ENCODE measurements at places on chromosomes 3 and 15.

- H3K27me3 ChIP-seq: no peaks in the 10 kb centered on the region
- H3K36me3 ChIP-seq: peaks cover 11% of the 10 kb centered on the region
- peak overlapping the region; percentile 64 for H3K4me3 ChIP-seq
- no peak overlapping the region for H3K27ac ChIP-seq
- peaks cover 9% of the 10 kb centered on the region for H3K4me1 ChIP-seq
Measured at GRCh38 chr3:110965976-110966375, 105.6 kb upstream of the NECTIN3 start.

- no peak overlapping the region for H3K4me3 ChIP-seq
- no peak for DNase-seq
- no peaks in the 10 kb centered on the region for H3K27me3 ChIP-seq
- peaks cover 18% of the 10 kb centered on the region for H3K4me1 ChIP-seq
- peaks cover 8% of the 10 kb centered on the region for H3K36me3 ChIP-seq
Measured at GRCh38 chr15:64619880-64620839, 155.2 kb downstream of the RBPMS2 start.

DNA sequence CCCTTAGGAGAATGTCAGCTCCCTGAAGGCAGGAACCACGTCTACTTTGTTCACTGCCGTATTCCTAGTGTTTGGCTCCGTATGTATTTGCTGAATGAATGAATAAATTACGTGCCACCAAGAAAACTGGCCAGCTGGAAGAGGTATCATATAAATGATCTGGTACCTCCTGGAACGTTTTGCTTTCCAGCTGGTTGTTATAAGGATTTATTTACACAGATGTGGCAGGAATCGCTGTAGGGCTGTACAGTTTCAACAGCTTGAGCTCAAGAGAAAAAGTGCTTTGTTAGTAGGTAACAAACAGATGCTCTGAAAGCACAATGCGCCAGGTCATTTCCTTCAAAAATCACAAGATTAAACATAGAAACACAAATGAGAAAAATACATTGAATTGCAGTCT lies 108.8 kb upstream of the ATP2B2 start:
- H3K27me3 ChIP-seq: peaks cover 6% of the 10 kb centered on the region
- no peak for DNase-seq
- H3K4me1 ChIP-seq: no peaks in the 10 kb centered on the region
- H3K4me3 ChIP-seq: no peak overlapping the region
- H3K27ac ChIP-seq: no peak overlapping the region

DNA sequence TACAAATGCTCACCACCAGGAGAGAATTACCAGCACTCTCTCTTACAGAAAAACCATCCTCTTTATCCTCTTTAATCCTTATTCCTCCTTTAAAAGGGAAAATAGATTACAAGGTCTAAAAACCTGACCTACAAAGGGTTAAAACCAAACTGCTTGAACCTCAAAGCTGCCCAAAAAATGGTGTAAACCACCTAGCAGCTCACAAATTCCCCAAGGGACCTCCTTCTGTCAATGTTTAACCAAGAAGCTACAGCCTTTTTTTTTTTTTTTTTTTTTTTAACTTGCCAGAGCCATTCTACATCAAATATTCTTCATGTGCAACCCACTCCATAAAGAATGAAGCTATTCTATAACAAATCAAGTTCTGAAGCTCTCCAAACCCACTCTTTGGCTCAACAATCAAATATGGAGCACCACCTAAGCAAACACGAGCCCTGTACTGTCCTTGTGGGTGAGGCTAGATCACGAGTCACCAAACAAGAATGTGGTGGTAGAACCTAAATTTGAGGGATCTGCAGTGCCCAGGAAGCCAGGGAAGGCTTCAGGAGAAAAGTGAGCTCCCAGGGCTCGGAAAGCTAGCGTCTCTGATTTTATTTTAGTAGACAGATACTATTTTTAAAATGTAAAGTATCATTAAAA lies 20.1 kb downstream of the OSBPL10 start:
- peak overlapping the region; percentile 96 for H3K27ac ChIP-seq
- peak overlapping the region; percentile 76 for H3K4me3 ChIP-seq
- H3K36me3 ChIP-seq: no peaks in the 10 kb centered on the region
- H3K27me3 ChIP-seq: no peaks in the 10 kb centered on the region
- DNase-seq: peak; percentile 49

Measured in osteocyte (in vitro differentiated cells).